ENCODE measurements at places on chromosomes 12 and 14. TPM values are rescaled to one million over a fixed set of nuclear protein-coding genes. Genes with fewer than 3 reads are reported as not detected.

PRKD1 gene
- total RNA-seq: not detected

RAPGEF3 gene
- 0.19 TPM for total RNA-seq

MIPOL1 gene
- not detected for total RNA-seq

DNA sequence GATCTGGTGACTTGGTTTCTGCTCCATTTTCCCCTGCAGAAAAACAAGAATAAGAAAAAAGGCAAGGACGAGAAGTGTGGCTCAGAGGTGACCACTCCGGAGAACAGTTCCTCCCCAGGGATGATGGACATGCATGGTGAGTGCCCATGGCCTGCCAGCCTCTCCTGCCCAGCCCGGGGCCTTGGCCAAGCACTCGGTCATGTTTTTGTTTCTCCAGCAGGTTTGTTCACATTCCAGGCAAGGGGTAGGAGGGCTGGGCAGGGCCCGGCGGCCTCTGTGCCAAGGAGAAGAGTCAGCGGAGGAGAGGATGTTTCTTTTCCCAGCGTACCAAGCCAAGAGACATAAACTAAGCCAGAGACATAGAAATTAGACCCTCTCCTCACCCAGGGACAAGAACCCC, 13.6 kb downstream of the BCL7A start:
- H3K4me1 ChIP-seq: no peaks in the 10 kb centered on the region
- H3K27me3 ChIP-seq: peaks cover 10% of the 10 kb centered on the region
- no peak overlapping the region for H3K4me3 ChIP-seq
- no peaks in the 10 kb centered on the region for H3K36me3 ChIP-seq

GRCh38 chr12:8985213-8985754, 4.1 kb upstream of the KLRG1 start:
- H3K4me3 ChIP-seq: peak overlapping the region; percentile 40
- H3K27me3 ChIP-seq: no peaks in the 10 kb centered on the region
- DNase-seq: no peak
- H3K27ac ChIP-seq: peak overlapping the region; percentile 57

DNA sequence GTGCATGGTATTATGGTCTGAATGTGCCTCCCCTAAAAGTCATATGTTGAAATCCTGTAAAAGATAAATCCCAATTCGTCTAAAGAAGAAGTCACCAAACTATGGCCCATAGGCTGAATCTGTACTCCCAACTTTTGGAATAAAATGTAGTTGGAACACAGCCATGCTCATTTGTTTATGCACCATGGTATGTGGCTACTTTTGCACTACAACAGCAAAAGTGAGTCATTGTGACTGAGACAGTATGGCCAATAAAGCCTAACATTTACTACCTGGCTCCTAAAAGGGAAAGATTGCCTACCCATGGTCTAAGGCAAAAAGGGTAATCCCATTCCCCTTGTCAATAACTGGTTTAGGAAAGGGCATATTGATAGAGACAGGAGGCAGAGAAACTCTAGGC, 101.8 kb downstream of the LRIG3 start:
- no peak overlapping the region for H3K4me3 ChIP-seq
- no peak for DNase-seq
- no peaks in the 10 kb centered on the region for H3K36me3 ChIP-seq
- H3K27ac ChIP-seq: no peak overlapping the region

DNA sequence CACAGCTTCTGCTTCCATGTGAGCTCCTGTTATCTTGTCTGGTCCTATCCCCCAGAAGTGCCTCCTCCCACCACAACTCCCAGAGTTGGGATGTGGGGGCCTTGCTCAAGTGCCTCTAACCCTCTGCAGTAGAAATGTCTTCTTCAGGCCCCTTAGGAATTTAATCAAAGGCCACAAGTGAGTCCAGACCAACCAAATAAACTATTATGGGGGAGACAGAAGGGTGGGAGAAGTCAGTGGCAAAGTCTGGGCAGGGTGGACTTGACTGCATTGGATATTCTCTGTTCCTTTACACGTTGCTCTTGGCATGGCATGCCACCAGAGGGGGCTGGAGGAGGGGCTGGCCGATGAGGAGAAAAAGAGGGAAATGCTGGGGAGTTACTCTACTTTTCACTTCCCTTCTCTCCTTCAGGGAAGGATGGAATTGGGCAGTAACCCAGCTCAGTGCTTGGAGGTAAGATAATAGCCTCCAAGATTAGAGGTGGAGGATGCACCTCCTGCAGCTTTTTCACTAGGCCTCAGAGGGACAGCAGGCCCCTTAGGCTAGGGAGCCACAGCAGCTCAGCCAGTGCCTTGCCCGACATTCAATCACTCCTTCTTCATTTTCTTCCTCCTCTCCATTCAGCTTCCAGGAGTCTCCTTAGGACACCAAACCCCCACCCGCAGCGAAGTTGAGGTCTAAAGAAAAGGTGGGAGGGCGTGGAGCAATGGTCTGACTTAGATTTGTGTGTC, 1.2 kb upstream of the AP1G2 start:
- no peak for DNase-seq
- peak overlapping the region; percentile 90 for H3K27ac ChIP-seq
- H3K4me3 ChIP-seq: peak overlapping the region; percentile 97
- H3K4me1 ChIP-seq: peaks cover 32% of the 10 kb centered on the region
- no peaks in the 10 kb centered on the region for H3K36me3 ChIP-seq

- H3K36me3 ChIP-seq: no peaks in the 10 kb centered on the region
- no peaks in the 10 kb centered on the region for H3K27me3 ChIP-seq
- DNase-seq: no peak
- H3K4me1 ChIP-seq: no peaks in the 10 kb centered on the region
- no peak overlapping the region for H3K4me3 ChIP-seq
Measured at GRCh38 chr14:103007555-103007954, 49.8 kb downstream of the CDC42BPB start.

- peaks cover 56% of the 10 kb centered on the region for H3K36me3 ChIP-seq
- peak overlapping the region; percentile 51 for H3K27ac ChIP-seq
- peaks cover 55% of the 10 kb centered on the region for H3K4me1 ChIP-seq
- DNase-seq: no peak
Measured at GRCh38 chr14:65080960-65081747, 21.2 kb downstream of the MAX start.

GRCh38 chr12:92530706-92531105, 172.1 kb upstream of the PLEKHG7 start:
- peaks cover 40% of the 10 kb centered on the region for H3K4me1 ChIP-seq
- peak overlapping the region; percentile 21 for H3K27ac ChIP-seq
- no peak for DNase-seq
- H3K4me3 ChIP-seq: no peak overlapping the region
- H3K27me3 ChIP-seq: no peaks in the 10 kb centered on the region
- H3K36me3 ChIP-seq: peaks cover 9% of the 10 kb centered on the region

- no peak overlapping the region for H3K4me3 ChIP-seq
- no peaks in the 10 kb centered on the region for H3K4me1 ChIP-seq
- no peak overlapping the region for H3K27ac ChIP-seq
- peaks cover 23% of the 10 kb centered on the region for H3K27me3 ChIP-seq
Measured at GRCh38 chr14:28754209-28754985, 12.2 kb upstream of the FOXG1 start.

GRCh38 chr14:31968107-31968810, 108.8 kb upstream of the ARHGAP5 start:
- no peak overlapping the region for H3K27ac ChIP-seq
- H3K27me3 ChIP-seq: no peaks in the 10 kb centered on the region
- no peaks in the 10 kb centered on the region for H3K4me1 ChIP-seq
- H3K36me3 ChIP-seq: no peaks in the 10 kb centered on the region

GRCh38 chr12:27285403-27285802, 41.3 kb downstream of the STK38L start:
- DNase-seq: no peak
- no peaks in the 10 kb centered on the region for H3K27me3 ChIP-seq
- no peaks in the 10 kb centered on the region for H3K36me3 ChIP-seq
- peaks cover 3% of the 10 kb centered on the region for H3K4me1 ChIP-seq
- H3K27ac ChIP-seq: no peak overlapping the region
- no peak overlapping the region for H3K4me3 ChIP-seq

DNA sequence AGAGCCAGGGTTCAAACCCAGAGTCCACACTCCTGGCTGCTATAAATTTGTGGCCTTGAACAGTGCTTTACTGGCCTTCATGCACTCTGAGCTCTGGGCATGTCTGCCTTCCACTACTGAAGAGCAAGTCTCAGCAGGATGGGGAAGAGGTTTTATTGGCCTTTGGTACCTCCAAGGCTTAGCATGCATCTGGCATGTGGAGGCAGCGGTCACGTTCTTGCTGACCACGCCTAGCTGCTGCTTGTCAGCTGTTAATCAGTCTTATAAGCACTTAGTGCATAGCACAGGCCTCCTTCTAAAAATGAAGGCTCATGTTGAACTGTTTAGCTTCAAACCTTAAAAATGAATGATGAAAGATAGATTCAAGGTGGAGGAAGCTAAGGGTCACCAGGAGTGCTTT, 177.5 kb downstream of the PELI2 start:
- no peak overlapping the region for H3K4me3 ChIP-seq
- no peaks in the 10 kb centered on the region for H3K27me3 ChIP-seq
- peaks cover 8% of the 10 kb centered on the region for H3K4me1 ChIP-seq
- H3K36me3 ChIP-seq: no peaks in the 10 kb centered on the region

DNA sequence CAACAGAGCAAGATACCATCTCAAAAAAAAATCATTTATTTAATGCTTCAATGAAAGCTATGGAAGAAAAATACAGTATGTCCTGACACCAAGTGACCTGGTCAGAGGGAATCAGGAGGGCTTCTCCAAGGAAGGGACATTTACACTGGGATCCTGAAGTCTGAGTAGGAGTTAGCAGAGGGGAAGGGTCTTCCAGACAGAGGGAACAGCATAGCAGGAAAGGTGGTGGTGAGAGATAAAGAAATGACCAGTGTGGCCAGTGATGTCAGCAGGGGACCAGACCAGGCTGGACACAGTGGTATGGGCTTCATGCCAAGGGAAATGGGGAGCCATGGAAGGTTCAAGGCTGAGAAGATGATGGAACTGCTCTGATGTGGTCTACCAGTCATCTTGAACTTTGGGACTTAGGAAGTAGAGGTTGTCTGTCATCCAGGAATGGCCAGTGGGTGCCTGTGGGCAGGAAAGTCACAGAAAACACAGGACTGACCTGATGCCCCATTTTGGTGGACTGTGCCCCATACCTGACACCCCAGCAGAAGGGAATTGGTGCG, 7.8 kb upstream of the TCHP start:
- peak overlapping the region; percentile 10 for H3K27ac ChIP-seq
- peak overlapping the region; percentile 50 for H3K4me3 ChIP-seq
- peaks cover 44% of the 10 kb centered on the region for H3K4me1 ChIP-seq
- H3K36me3 ChIP-seq: no peaks in the 10 kb centered on the region
- DNase-seq: no peak
- H3K27me3 ChIP-seq: no peaks in the 10 kb centered on the region

DNA sequence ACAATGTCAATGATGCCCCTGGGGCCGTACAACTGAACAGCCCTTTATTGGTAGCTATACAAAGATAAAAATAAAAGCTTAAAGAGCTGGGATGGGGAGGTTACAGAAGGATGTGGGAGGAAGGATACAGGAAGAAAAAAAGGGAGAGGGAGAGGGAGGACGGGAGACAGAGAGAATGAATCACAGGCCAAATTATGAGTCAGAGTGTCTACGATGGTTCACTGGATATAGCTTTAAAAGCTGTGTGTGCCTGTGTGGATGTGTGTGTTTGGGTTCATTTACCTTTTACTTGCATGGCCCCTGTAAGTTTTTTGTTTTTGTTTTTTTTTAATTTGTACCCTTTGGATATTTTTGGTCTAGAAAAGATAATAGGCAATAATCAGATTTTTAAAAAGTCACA, 111.9 kb downstream of the CCDC60 start:
- peaks cover 22% of the 10 kb centered on the region for H3K27me3 ChIP-seq
- no peak overlapping the region for H3K27ac ChIP-seq
- H3K36me3 ChIP-seq: no peaks in the 10 kb centered on the region
- no peak for DNase-seq
- peaks cover 4% of the 10 kb centered on the region for H3K4me1 ChIP-seq

GRCh38 chr14:51643140-51643539, 8.6 kb upstream of the FRMD6 start:
- H3K36me3 ChIP-seq: no peaks in the 10 kb centered on the region
- no peak overlapping the region for H3K27ac ChIP-seq
- DNase-seq: no peak
- H3K27me3 ChIP-seq: peaks cover 6% of the 10 kb centered on the region
- no peaks in the 10 kb centered on the region for H3K4me1 ChIP-seq

- no peaks in the 10 kb centered on the region for H3K27me3 ChIP-seq
- no peak for DNase-seq
- peaks cover 31% of the 10 kb centered on the region for H3K4me1 ChIP-seq
Measured at GRCh38 chr12:10960211-10960610, 21.1 kb upstream of the TAS2R14 start.

DNA sequence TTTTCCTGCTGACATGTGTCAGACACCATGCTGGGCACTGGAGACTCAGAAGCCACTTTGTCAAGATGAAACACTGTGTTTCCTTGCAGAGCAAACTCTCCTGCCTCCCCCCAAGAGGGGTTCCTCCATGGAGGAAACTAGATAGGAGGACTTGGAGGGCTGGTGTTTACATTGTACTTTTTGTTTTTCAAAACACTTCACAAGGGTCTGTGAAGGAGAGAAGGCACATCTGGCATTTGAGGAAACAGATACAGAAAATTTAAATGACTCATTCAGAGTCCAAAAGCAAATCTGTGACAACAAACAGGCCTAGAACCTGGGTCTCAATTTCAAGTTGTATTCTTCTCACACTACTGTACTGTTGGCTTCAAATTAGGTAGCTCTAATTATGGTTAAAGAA, 6.7 kb upstream of the CDKL1 start:
- H3K36me3 ChIP-seq: no peaks in the 10 kb centered on the region
- peaks cover 10% of the 10 kb centered on the region for H3K4me1 ChIP-seq
- DNase-seq: no peak

GRCh38 chr14:53888535-53889386, 67.9 kb downstream of the BMP4 start:
- H3K4me3 ChIP-seq: no peak overlapping the region
- no peak overlapping the region for H3K27ac ChIP-seq
- no peaks in the 10 kb centered on the region for H3K36me3 ChIP-seq
- DNase-seq: no peak
- H3K27me3 ChIP-seq: no peaks in the 10 kb centered on the region

- H3K27me3 ChIP-seq: peaks cover 4% of the 10 kb centered on the region
- peak overlapping the region; percentile 56 for H3K27ac ChIP-seq
- H3K36me3 ChIP-seq: no peaks in the 10 kb centered on the region
- peaks cover 11% of the 10 kb centered on the region for H3K4me1 ChIP-seq
- H3K4me3 ChIP-seq: peak overlapping the region; percentile 85
Measured at GRCh38 chr12:8697120-8697475, 693 bp upstream of the RIMKLB start.

- H3K4me3 ChIP-seq: no peak overlapping the region
- H3K27me3 ChIP-seq: peaks cover 6% of the 10 kb centered on the region
- H3K4me1 ChIP-seq: peaks cover 8% of the 10 kb centered on the region
- DNase-seq: no peak
Measured at GRCh38 chr14:94306047-94306978, 13.2 kb upstream of the SERPINA10 start.
